AG04450 (cell line): ENCODE measurements at places on chromosomes 1 and 21.

- DNase-seq, result no peak
Measured at GRCh38 chr1:193310564-193310963, 124.2 kb upstream of the B3GALT2 start.

- DNase-seq, result no peak
Measured at GRCh38 chr1:88730132-88730675, 46.1 kb downstream of the PKN2 start.

DNA sequence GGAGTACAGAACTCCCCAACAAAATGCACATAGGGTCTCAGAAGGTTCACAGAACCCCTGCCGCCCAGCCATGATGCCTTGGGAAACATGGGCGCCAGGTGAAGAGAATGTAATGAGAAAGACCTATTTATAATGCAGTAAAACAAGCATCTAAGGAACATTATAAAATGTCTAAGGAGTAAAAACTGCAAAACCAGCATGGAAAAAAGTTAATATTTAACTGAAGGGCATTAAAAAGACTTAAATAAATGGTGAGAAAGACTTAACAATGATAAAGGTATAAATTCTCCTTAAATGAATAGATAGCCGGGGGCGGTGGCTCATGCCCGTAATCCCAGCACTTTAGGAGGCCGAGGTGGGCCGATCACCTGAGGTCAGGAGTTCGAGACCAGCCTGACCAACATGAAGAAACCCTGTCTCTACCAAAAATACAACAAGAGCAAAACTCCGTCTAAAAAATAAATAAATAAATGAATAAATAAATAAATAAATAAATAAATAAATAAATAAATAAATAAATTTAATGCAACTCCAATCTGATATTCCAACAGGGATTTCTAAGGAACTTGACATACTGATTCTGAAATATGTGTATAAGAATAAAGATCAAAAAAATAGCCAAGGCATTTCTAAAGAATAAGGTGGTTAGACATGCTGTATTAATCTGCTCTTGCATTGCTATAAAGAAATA is 27.3 kb upstream of the ACOT11 start:
- DNase-seq, result no peak

GRCh38 chr1:21547876-21548275 is 38.7 kb downstream of the ALPL start:
- no peak for DNase-seq

DNA sequence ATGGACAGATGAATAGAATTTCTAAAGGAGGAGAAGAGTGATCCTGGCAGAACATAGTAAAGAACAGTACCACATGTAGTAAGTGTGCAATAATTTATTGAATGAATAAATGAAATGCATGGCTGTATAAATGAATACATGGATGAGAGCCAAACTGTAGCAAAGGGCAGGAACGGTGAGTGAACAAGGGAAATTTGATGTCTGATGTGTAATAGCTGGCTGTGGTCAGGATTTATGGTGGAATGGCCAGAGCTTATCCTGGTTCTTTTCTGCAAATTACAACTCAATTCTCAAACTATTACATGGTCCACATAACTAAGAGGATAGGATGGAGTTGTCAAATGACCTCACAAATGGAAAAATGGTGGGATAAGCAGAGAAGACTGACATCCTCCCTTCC is 43.2 kb upstream of the ARHGAP29 start:
- DNase-seq, result no peak

DNA sequence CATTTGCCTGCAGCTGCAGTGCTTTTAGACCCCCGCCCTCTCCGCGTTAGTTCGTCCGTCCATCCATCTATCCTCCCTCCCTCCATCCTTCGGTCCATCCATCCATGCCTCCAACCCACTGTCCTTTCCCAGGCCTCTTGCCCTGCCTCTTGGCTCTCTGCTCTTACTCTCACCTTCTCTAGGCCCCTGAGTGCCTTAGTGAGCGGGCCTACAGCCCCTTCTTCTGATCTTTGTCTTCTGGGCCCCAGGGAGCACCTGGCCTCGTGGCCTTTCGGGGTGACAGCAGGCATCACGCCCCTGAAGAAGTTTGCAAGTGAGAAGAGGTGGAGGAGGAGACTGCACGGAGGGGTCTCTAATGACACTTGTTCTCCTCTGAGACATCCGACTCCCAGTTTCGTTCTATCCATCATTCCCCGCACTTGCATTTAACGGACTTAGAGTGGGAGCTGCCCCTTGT is 842 bp downstream of the ATXN7L2 start:
- DNase-seq, result no peak

DNA sequence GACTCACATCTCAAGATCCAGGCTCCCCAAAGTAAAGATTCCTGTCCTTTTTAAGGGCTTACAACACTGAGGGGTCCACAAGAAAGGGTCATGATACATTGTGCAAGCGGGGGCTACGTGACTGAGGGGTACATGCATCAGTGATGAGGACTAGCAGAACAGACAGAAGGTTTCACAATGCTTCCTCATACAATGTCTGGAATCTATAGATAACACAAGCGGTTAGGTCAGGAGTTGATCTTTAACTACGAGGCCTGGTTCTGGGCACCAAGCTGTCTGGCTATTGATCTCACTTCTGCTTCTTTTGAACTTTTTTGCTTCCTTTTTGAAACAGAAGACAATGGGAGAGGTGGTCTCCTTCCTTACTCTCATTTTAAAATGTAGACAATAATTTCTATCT is 718.6 kb downstream of the AMY1C start:
- no peak for DNase-seq

DNA sequence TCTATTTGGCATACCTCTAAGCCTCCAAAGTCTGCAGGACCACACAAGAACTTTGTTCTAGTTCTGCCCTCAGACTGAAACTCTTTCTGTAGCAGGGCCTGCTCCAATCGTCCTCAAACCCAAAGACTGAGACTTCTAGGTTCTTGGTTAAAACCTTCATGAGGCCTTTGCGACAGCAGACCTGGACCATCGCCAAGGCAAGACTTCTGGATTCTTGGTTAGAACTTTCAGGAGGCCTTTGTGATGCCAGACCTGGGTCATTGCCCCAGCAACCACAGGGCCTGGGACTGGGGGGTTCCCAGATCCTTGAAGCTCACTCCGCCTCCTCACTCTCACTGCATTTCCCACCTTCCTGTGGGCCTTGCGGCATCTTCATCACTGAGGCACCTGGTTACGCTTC is at the start of gene ATP1A4:
ATP1A4 (plus strand) TSS at position 301 of the 400 bp plus-strand sequence. CDS start 438 bp downstream, outside the sequence.
- DNase-seq, result no peak

DNA sequence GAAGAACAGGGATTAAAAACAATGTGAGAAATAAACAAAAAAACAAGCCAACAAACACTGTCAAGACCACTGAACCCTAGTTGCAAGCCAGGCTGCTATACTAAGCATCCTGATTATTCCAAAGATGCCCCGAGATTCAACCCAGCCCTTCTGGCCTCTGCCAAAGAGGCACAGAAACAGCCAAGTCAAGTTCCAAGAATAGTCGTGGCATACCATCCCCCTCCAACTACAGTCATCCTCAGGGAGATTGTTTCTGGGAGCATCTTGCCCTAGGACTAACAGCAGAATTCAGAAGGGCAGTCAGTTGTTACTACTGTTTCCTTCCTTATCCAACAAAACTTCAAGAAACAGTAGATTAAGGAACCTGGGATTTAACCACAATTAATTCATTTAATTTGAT is 52.3 kb downstream of the ABL2 start:
- no peak for DNase-seq

DNA sequence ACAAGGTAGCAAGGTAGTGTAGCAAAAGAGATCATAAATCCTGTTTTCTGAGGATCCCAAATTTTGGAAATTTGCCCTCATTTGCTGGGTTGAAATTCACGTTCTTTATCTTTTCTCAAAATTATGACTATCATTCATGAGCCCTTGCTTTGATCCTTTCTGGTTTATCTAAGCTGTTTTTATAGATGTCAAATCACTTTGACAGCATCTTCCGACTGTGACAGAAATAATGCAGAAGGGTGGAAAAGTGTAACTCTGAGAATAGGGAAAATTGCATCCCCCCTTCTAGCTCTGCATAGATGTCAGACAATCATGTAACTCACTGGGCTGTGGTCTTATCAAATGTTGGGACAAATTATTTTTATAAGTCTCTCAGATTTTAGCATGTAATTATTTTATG is 550.1 kb downstream of the OMA1 start:
- no peak for DNase-seq

DNA sequence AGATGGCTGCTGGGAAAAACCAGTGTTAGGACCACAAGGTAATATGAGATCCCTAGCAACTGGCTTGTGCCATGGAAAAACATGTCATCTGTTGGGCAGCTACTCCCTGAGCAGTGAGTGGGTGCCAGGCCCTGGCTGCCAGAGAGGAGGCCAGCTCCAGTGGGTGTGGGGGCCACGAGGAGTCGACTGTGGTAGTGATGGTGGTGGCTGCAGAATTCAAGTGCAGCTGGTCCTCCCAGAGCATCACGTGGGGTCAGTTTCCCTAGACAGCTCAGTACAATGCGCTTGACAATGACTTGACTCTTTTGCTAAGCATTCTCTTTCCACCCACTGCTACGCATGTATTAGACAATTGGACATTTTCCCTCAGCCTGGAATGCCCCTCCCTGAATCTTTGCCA is 14.5 kb upstream of the CDC42 start:
- DNase-seq, result no peak

GRCh38 chr21:38343691-38344090 is 86.9 kb downstream of the KCNJ15 start:
- no peak for DNase-seq

- DNase-seq, result no peak
Measured at GRCh38 chr1:174841747-174842146, 158.0 kb upstream of the CACYBP start.

- DNase-seq, result peak; percentile 73
Measured at GRCh38 chr1:51214615-51215131, 21.4 kb upstream of the RNF11 start.

GRCh38 chr21:42671778-42672593 is 18.6 kb downstream of the PDE9A start:
- DNase-seq, result no peak

DNA sequence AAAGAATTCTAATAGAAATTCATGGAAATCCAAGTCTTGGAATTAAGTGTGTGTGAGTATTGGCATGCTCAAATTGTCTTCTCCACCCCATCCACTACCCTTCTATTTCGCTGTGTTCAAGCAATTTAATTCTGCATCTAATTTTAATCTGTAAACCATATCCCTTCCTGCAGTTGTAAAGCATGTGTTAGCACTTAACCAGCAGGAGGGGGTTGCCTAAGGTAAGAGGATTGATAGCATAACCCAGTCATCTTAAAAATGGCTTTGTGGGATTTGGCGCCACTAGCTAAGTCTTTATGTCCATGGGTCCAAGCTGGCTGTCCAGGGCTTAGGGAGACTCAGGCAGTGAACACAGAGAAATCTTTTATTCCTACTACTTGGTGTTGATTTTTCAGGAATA is 210.3 kb downstream of the PTPRC start:
- DNase-seq, result no peak

- no peak for DNase-seq
Measured at GRCh38 chr1:105793536-105794146, 1262.8 kb upstream of the PRMT6 start.

DNA sequence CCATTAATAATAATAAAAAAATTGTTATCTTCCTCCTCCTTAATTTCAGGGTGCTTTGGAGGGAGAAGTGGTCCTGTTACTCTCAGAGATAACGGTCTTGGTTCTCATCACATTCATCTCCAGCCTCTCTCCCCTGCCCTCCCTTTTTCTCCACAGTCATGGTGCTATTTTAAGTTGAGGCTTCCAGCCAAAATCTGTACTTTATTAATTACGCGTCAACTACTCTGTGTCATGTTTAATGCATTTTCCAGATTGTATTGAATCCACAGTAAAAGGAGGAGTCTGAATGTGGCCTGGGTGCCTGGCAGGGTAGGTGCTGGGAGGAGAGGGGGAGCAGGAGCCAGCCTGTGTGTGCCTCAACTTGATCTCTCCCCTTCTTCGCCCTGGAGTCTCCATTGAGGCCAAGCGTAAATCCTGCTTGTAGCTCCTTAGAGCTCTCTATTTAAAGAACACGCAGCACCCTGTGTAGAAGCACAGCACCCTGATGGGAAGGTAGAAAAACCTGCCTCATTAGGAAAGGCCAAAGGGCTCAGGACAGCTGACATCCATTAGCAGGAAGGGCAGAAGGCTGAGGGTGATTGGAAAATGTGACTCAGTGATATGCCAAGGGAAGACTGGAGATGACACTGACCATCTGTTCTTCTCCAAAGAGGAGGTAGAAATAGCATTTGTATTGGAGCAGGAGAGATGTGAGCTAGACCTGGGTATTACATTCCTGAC is 82.4 kb downstream of the PLXNA2 start:
- DNase-seq, result no peak

DNA sequence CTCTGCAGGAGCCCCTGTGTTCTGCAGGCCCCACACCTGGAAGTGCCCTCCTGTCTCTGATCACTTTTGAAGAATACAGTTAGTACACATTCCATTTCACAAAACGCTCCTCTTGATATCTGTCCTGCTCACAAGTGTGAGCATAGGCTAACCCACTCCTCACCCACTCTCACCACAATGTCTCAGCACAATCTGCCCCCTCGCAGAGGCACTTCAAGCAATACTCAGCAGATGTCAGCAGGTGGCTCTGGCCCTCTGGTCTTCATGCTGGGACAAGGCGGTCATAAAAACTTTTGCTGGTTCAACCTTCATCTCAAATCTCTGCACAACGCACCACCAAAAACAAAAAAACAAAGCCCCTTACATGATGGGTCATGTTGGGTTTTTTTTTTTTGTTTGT is 671.2 kb downstream of the MATN1 start:
- DNase-seq, result no peak

- DNase-seq, result no peak
Measured at GRCh38 chr21:45552696-45553391, 10.6 kb upstream of the SLC19A1 start.

DNA sequence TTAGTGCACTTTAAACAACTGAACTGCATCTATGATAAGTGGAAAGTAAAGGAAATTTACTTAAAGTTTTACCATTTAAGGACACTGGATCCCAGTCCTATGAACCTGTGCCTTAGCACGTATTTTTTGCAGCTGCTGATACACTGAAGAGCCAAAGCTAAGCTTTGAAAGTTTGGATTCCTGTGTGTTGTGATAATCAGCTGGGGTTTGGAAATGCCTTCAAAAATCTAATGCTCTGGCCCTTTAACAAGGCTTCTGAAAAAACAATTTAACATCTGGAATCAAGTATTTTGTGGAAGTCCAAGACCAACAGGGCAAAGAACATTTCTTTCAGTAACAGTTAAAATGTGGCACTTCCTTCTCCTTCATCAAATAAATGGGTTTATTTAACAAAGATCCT is 51.8 kb downstream of the DDAH1 start:
- DNase-seq, result no peak

DNA sequence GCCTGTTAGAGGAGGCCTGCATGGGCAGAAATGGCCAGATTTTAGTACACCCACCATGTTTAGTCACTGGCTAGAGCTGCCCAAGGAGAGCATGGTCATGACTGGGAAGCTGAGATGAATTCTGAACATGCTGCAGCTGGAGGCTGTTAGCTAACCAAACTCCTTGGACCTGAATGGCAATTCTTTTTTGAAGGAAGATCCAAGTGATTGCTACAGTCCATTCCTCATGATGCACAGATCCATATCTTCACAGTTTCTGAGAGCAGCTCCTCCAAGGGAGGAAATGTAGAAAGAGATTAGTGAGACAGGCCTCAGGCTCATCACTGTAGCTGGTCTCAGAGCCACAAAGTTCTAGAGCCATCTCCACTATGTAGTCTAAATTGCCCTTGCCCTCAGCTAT is 11.1 kb downstream of the ZFYVE9 start:
- no peak for DNase-seq

- DNase-seq, result no peak
Measured at GRCh38 chr1:214022229-214022791, 34.5 kb downstream of the PROX1 start.

GRCh38 chr1:22829309-22829989 is 118.8 kb downstream of the EPHB2 start:
- DNase-seq, result no peak

GRCh38 chr1:163068716-163069115 is 445 bp upstream of the RGS4 start:
- DNase-seq, result no peak
